NCI-H774 (cell line): ENCODE measurements at places on chromosomes 7 and 10.

DNA sequence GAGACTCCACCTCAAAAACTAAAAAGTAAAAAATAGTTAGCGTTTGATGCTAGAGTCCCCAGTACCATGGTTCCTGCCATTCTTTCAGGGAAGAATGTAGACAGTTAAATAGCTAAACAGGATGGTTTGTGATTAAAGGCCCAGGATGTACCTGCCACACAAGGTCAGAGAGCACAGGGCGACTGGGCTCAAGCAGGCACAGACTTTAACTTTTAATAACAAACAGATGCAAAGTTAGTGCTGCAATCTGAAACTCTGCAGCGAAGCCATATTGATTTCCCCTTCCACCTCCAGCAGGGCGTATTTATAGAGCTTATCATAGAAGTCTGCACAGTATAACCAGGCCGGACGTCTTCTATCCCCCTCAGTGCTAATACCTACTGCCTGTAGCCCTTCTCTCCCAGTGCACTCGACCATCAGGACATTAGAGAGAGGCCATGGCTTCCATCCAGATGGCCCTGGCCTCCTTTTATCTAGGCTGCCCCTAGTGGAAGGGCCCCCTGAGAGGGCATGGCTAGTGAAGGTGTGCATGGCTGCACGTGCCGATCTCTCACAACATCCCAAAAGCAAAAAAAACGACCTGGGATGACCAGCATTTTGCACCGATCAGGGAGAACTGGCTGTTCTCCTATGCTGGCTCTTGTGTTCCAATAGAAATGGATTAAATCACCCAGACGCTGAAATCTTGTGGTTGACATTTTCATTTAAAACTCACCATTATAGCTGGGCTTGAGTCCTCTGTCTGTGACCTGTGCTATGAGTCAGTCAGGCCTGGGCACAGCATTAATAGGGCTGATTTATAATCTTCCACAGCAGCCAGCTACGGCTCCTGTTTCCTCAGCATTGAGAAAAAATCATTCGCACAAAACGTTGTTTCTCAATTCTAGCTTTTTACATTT lies 7.6 kb upstream of the BAG3 start:
- DNase-seq, result no peak

DNA sequence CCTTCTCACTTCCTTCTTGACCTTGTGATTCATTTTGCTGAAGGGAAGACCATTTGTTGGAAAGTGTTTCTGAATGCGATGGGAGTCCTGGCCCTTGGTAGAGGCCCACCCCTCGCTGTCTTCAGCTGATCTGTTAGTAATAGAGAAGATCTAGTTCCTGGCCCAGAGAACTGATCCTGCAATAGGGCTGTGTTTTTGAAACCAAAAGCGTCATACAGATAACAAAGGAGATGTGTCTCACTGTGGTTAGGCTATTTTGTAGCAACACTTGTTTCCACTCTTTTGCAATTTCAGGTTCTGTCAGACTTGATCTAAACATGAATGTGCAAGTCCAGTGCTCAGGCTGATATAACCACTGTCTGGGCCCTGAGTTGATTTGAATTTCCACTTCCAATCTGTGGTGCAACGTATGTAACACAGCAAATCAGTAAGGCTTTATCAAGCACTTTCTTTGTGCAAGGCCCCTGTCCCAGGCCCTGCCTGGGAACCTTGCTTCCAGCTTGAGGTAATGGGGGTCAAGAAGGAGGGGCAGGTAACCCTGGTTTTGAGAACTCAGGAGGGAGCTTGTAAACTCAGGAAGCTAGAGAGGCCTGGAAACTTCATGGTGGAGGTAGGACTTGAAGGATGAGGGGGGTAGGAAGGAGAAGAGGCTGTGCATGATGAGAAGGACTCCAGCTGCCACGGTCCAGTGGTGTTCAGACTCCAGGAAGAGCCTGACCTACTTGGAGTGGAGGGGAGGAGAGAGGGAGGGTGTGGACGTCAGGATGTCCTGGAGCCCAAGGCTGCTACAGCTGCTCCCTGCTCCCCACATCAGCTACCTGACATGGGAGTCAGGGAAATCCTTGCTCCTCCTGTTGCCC lies 42.2 kb upstream of the SRGN start:
- DNase-seq, result no peak

DNA sequence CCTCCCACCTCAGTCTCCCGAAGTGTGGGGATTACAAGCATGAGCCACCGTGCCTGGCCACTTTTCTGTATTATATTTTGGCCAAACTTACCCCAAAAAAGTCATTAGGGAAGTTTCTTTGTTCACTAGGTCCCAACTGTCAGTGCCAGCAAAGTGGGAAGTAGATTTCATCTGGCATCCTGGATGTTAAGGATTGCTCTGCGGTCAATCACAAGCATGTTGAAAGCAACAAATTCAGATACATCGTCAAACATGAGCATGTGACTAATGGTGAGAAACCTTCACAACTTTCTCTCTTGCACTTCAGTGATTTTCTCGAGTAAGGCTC lies 14.3 kb upstream of the LRRC17 start:
- DNase-seq, result no peak

- DNase-seq, result no peak
Observed at GRCh38 chr10:13969118-13969791, 361.5 kb downstream of the FRMD4A start.

GRCh38 chr10:53977267-53977666 lies 823.8 kb downstream of the PCDH15 start:
- DNase-seq, result no peak

DNA sequence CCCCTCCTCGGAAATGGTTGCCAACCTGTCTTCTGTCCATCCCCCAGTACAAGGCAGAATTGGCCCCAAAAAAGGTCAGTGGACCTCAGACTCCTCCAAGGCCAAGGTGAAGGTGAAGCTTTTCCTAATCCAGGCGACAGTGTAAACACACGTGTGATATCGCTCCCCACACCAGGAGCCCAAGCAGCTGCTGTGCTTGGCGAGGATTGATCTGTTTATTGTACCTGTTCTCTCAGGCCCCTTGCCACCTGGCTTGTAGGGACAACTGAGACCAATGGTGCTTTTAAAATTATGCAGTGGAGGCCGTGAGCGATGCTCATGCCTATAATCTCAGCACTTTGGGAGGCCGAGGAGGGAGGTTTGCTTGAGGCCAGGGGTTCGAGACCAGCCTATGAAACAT lies 66.1 kb upstream of the GTF2IRD1 start:
- no peak for DNase-seq

DNA sequence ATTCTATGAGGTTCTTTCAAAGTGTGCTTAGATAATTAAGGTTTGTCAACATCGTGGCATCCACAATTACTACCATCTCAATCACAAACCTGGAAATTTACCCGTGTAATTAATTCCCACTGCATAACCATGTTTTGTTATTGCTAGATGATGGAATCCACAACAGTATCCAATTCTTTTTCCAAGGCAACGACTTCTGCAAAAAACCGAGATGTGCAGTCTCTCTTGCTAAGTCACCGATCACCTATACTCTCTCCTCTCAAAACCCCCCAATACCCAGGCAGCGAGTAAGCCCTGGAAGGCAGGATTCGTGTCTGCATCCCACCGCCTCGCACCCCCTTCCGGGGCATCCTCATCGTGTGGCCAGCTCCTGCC lies 678 bp upstream of the EIF4H start:
- no peak for DNase-seq

- peak; percentile 56 for DNase-seq
Observed at GRCh38 chr7:146090023-146090645, 26.5 kb upstream of the CNTNAP2 start.

- DNase-seq, result no peak
Observed at GRCh38 chr7:117774943-117775342, 98.3 kb downstream of the CTTNBP2 start.

DNA sequence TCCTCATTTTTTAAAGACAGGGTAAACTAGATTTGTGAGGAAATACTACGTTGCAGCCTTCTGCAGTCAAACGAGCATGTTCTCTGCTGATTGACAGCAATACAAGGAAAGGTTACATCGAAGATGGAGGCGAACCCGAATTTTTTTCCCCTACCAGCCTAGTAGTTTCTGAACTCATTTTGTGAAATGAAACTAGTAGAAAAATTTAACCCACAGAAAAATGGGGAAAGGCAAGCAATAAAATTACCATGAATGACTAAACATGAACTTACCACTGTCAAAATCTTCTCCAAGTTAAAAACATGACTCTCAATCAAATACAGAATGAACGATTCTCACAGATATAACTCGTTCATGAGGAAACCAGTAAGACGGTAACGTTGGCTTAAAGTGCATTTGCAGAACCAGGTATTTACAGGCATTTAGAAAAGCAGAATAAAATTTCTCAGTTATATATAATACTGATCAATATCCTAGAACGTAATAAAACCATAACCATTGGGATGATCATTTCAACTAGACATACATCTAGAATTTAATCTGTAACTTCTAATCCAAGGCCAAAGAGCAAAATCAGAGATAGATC lies 73.9 kb downstream of the CELF2 start:
- DNase-seq, result no peak

DNA sequence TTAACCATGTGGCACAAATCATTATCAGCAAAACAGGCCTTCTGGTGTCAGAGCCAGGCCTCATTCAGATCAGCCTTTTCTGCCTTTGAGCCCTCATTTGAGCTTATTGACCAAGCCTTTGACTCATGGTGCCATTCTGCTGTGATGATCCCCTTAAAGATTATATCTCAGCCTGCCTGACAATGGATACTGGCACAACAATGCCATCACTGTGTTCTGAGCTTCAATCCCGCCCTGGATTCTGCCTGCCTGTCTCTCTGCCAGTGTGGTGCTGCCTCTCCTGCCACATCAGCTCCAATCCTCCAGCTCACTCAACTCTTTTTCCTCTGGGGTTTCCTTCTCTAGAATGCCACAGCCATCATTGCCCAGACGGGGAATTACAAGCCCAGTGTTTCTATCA lies 52.6 kb downstream of the SRI start:
- no peak for DNase-seq

DNA sequence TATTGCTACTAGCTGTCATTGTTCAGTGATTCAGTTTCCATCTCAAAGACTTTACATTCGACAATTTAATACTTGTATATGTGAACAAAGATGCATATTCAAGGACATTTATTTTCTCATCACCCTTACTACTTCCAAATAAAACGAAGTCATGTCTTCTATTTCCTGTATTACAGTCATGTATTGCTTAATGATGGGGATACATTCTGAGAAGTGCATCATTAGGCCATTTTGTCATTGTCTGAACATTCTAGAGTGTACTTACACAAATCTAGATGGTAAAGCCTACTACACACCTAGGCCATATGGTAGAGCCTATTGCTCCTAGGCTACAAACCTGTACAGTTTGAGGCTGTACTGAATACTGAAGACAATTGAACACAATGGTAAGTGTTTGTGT lies 6.5 kb downstream of the C10orf95 start:
- DNase-seq, result no peak
